NCI-H446 treated with DMSO at 0.1 percent for 48 hours (cell line): ENCODE measurements at places on chromosomes 11 and 22.

DNA sequence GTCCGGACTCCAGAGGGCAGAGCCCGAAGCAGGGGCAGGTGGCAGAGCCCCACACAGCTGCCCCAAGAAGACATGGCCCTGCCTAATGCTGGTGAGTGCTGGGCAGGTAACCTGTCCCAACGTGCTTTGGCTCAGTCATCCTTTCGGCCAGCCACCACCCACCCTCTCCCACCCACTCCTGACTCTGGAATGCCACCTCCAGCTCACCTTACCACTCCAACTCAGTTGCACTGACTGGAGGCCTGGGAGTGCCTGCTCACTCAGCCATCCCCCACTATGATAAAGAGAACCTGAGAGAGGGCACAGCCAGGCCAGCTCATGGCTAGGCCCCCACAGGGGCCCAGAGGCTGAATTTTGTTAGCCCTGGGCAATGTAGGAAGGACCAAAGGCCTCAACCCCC is 53.8 kb upstream of the MPEG1 start:
- no peak for DNase-seq

- DNase-seq, result no peak
Observed at GRCh38 chr11:2896047-2896446, 10.5 kb upstream of the CDKN1C start.

DNA sequence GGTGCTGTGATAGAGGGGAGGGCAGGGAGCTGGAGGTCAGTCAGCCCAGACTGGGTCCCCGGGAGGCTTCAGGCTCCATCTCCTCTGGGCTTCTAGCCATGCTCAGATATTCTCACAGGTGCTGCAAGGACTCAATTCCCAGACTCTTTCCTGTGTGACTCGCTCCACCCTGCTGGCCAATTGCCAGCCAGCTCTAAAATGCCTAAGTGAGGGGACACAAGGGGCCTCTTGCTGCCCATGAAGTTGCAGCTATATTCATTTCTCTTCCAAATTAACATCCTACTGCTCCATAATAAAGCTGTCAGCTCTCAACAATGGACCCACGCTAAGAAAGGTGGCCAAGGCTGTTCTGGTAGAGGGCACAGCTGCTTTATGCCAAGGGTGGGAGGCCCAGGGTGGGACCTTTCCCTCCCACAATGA is 101.5 kb downstream of the PLEKHA7 start:
- no peak for DNase-seq

- no peak for DNase-seq
Observed at GRCh38 chr11:84408946-84409411, 1122.8 kb upstream of the CCDC90B start.

GRCh38 chr11:102430158-102430836 is 22.3 kb downstream of the TMEM123 start:
- DNase-seq, result no peak

GRCh38 chr11:114219559-114220349 is 76.4 kb upstream of the NNMT start:
- no peak for DNase-seq

- DNase-seq, result no peak
Observed at GRCh38 chr22:46764140-46764680, 1.8 kb downstream of the TBC1D22A start.

- DNase-seq, result no peak
Observed at GRCh38 chr11:131297441-131297840, 73.0 kb upstream of the NTM start.

- no peak for DNase-seq
Observed at GRCh38 chr11:41458641-41459040, 811 bp downstream of the LRRC4C start.

DNA sequence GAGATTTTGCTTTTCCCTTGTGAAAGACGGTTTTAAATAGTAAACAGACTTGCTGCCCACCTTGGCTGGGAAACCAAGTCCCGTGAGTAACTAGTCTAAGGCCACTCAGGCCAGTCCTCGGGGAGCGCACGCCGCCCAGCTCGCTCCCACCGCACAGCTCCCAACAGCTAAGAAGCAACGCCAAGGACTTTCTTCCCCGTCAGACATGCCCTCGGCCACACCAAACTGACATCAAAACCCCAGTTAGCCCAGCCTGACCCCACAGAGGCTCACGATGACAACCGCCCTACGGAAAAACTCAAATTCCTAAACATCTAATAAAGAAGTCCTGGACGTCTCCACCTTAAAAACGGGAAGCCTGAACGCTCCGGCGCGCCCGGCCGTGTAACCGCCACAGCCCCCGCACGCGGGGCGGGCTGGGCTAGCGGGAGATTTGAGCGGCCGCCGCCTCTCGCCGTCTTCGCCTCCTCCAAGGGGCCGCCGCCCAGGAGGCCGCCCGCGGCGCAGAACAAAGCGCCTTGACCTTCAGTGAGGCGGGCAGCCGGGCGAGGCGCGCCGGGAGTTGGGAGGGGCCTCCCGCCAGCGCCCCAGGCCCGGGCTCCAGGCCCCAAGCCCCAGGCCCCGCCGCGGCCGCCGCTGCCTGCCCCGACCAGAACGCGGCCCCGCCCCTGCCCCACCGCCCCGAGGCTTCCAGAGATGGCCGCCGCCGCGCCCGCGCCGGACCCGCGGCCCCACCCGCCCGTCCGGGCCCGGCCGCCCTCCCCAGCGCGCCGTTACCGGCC is 486 bp downstream of the NAP1L4 start:
- DNase-seq, result no peak

GRCh38 chr11:64303109-64304031 is 2.0 kb upstream of the ESRRA start:
- no peak for DNase-seq

- no peak for DNase-seq
Observed at GRCh38 chr11:86143087-86144030, 74.5 kb upstream of the PICALM start.

- no peak for DNase-seq
Observed at GRCh38 chr22:36552289-36552688, 23.3 kb upstream of the EIF3D start.

GRCh38 chr11:1882265-1883238 is 9.1 kb downstream of the PRR33 start:
- no peak for DNase-seq

DNA sequence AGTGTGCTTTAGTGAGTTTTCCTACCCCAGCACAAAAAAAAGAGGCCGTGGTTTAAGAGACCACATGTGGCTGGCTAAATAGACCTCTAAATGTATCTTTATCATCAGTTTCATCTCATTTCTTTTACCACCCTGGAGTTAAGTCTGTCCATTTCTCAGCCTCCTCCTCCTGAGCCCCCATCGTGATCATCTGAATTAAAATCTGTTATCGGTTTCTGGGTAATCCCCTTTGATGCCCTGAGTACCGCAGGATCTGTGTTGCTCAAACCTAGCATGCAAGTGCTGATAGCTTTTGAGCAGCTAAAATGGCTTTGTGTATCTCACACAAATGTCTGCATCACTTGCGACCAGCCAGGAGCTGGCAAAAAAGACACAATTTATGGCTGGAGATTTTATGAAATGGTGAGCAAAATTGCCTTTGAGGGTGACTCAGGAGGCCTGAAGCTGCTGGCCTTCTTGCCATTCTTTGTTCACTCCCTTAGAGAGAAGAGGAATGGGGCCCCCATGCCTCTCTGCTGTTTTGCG is 236.5 kb downstream of the NTM start:
- no peak for DNase-seq

DNA sequence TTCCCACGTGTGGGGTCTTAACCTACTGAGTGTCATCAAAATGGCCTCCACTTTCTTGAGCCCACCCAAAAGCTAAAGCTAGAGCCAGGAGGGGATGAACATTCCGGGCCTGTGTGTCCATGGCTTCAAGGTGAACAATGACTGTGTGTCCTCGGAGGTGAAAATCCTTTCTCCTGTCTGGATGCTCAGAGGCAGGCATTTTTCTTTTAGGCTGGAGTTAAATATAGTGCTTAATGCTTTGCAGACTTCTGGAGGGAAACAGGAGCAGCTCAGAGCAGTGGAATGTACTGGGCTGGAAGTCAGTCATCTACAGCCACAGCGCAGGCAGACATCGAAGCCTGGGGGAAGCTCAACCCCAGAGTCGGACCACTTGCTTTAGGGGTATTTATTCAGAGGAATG is 68.6 kb upstream of the TMEM45B start:
- no peak for DNase-seq

DNA sequence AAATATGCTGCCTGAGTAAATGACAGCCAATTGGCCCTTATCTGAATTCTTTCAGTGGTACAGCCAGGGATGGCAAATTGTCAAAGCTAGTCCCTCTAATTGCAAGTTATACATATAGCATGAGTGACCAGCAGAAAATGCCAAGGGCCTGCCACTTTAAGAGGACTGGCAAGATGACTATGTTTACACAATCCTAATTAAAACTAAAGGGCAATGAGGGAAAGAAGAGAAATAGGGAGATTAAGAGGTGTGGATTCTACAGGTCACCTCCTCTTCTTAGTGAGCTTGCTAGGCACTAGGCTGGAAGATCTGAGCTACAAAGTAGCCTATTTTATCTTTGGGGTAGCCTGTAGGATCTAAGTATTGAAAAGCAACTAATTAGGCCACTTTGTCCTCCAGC is 13.5 kb downstream of the NUMA1 start:
- no peak for DNase-seq

DNA sequence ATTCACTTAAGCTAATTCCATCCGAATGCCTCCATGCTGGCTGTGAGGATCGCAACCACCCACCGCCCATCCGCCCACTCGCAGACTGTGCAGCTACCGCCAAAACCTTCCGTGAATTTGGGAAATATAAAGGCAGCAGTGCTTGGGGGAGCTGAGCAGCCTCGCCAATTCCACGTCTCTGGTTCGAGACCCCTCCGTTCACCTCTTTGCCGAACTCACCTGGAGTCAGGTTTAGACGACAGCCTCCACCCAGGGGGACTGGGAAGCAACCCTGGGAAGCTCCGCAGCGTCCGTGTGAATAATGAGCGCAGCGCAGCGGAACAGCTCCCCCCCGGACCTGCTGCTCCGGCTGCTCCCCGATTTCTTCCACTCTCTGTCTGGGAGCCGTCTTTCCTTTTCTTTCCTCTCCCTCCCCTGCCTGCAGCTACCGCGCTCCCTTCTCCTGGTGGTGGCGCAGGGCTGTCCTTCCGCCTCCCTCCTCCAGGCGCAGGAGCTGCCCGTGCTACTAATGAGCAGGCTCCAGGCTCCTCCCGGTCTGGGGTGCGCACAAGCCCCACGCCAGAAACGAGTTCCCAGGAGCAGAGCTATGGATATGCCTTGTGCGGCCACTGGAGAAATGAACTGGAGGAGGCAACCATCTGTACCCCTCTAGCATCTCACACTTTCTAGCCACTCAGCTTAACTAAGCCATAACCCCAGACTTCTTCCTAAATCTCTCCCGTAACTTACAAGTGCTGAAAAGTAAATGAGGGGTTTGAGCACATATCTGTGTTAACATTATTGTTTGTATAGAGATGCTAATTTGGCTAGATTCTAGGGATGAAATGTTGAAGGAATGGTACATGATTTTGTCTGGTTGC is 107.3 kb downstream of the XKR3 start:
- DNase-seq, result no peak

- no peak for DNase-seq
Observed at GRCh38 chr11:128399251-128400121, 187.9 kb downstream of the ETS1 start.

GRCh38 chr11:47992959-47993820 is 12.8 kb downstream of the PTPRJ start:
- no peak for DNase-seq

DNA sequence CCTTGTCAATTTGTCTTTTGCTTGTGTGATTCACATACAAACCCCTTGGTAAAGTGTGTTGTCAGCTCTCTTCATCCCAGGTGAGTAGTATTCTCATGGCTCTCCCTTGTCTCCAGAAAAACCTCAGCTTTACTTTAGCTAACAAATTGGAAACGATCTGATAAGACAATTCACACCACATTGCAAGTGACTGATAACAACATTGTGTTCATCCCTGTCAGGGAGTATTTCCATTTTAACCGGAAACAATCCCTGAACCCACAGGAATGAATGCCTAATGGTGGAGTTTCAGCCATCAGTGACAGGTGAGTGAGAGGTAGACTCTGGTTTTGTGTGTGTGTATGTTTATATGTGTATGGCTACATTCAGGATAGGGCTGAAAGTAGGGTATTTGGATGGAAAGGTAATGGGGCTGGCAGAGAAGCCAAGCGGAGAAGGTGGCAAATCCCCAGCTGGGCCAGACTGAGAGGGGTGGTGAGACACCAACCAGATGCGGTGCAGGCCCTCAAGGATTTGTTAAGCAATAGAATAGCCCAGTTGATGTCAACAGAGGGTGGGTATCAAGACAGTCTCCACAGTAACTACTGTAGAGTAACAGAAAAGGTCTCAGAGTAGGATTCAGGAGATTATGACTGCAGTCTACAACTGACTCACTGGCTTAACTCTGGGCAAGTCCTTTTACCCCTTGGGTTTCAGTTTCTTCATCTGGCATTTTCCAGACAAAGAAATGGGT is 7.6 kb downstream of the LRRC51 start:
- no peak for DNase-seq

GRCh38 chr11:84136926-84137325 is 850.8 kb upstream of the CCDC90B start:
- no peak for DNase-seq

GRCh38 chr22:46484156-46484860 is 53.1 kb downstream of the CELSR1 start:
- DNase-seq, result no peak

- DNase-seq, result peak; percentile 62
Observed at GRCh38 chr11:82724026-82724425, 9.6 kb downstream of the FAM181B start.

DNA sequence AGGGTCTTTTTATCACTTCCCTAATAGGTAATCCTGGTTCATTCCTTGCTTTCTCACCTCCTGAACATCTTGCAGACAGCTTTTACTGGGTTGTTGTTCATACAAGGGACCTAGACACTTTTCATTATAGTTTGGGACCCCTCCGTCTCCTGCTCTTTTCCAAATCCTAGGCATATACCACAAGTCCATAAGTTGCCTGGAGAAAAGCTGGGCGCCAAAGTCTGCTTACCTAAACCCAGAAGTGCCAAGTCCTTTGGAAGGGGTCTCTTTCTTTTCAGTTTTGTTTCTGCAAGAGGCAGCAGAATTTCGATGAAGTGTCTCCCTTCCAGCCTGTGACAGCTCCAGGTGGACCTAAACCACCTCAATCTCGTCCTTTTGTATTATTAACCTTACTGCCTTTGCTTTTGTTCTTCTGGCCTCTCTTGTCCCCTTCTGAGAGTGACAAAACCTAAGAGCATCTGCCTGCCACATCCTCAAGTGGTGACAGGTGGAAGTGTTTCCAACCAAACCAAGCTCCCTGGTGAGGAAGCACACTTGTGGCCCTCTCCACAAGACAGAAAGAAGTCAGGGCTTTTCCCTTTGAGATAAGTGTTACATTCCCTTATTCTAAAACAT is 19.5 kb upstream of the P2RY6 start:
- DNase-seq, result no peak

GRCh38 chr22:30362651-30363281 is 6.0 kb downstream of the CCDC157 start:
- no peak for DNase-seq

GRCh38 chr11:45904309-45904915 is 2.7 kb downstream of the FREY1 start:
- DNase-seq, result no peak
